Activated CD8-positive, alpha-beta memory T cell treated with anti-CD3 and anti-CD28 coated beads for 1 hour (primary cell): ENCODE measurements at places on chromosomes 7 and 10.

DNA sequence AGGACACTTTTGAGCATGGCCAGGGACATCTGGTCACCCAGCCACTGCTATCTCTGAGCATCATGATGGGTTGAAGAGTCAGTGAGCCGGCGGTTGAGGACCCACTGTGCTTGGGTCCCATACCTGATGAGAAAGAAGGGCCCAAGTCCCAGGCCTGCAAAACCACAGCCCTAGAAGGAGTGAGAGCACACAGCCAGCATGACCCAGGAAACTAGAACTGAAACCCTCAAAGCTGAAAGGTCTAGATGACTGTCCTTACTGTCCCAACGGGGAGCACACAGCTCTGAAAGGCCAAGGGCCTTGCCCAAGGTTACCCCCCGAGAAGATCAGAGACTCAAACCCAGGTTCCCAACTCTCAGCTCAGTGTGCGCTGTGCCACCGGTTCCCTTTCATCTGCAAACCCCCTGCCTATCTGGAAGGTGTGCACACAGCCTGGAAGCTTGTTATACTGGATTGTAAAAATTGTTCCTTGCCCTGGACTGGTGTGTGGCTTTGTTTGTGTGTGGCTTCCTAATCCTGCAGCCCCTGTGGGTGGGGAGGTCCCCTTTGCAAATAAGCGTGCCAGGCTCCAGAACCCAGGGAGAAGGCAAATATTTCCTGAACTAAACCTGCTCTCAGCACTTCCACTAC lies 22.6 kb upstream of the PSAP start:
- DNase-seq, result no peak

GRCh38 chr7:112022128-112022527 lies 184.1 kb downstream of the DOCK4 start:
- no peak for DNase-seq

GRCh38 chr10:128001363-128001745 lies 94.5 kb downstream of the PTPRE start:
- DNase-seq, result no peak

DNA sequence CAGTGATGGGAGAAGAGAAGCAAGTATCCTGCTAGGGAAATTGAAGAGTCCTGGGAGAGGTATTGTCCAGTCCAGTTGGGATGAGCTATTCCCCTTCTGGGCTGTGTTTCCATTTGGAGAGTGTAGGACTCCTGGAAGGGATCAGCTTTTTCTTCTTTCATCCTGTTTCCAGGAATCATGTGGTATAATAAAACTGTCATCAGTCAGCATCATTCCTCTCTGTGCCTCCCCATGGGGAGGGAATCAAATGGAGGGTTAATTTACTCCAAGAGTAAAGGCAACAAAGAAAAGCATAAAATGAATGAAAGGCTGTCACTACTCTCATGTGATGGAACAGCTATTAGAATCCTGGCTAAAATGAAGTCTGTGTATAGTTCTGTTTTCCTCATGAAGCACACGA lies 429.9 kb downstream of the SORCS3 start:
- no peak for DNase-seq

DNA sequence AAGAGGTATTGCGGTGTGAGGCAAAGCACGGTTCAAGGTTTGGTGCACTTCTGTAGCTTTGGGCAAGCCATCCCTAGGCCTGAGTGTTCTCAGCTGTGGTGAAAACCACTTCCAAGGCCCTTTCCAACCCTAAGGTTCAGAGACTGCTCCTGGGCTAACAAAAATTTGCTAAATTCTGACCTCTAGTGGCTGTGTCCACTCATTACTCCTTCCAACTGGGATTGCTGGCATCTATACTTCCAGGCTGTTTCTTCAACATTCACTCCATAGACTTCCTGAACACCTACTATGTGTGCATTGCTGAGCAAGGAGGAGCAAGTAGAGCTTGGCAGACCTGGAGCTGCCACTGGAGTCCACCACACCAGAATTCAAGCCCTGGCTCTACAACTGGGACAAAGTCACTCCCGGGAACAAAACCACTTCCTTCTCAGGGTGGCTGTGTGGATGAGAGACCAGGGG lies 29.3 kb upstream of the SH3PXD2A start:
- DNase-seq, result no peak

- no peak for DNase-seq
Observed at GRCh38 chr10:69229616-69229916, 9.4 kb downstream of the HKDC1 start.

DNA sequence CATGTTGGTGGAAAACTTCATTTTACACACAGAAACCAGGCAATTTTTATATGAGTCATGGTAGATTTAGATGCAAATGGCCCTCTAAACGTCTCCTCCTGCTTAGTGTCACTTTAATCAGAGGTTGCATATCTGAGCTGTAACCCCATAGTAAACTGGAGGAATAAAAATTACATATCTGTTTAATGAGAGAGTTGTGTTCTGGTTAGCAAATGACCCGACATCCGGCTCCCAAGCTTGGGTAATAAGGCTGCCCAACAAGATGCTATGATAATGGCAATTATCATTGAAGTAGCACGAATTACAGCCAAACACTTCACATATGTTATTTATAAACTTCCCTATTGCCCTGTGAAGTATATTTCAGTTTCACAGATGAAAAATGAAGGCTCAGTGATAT lies 10.6 kb upstream of the ADAM12 start:
- DNase-seq, result no peak

- no peak for DNase-seq
Observed at GRCh38 chr10:113345826-113346624, 206.8 kb upstream of the HABP2 start.

- DNase-seq, result no peak
Observed at GRCh38 chr7:135745703-135746312, 2.8 kb downstream of the FAM180A start.

- DNase-seq, result no peak
Observed at GRCh38 chr10:124428207-124428777, 9.6 kb upstream of the OAT start.

- no peak for DNase-seq
Observed at GRCh38 chr7:69295977-69296376, 302.3 kb upstream of the AUTS2 start.

- peak; percentile 27 for DNase-seq
Observed at GRCh38 chr10:110671788-110672579, 27.8 kb downstream of the RBM20 start.

GRCh38 chr10:31374146-31374696 lies 55.2 kb downstream of the ZEB1 start:
- no peak for DNase-seq

- no peak for DNase-seq
Observed at GRCh38 chr10:114957673-114958072, 19.7 kb downstream of the TRUB1 start.

- no peak for DNase-seq
Observed at GRCh38 chr7:124155432-124156022, 122.7 kb upstream of the TMEM229A start.

DNA sequence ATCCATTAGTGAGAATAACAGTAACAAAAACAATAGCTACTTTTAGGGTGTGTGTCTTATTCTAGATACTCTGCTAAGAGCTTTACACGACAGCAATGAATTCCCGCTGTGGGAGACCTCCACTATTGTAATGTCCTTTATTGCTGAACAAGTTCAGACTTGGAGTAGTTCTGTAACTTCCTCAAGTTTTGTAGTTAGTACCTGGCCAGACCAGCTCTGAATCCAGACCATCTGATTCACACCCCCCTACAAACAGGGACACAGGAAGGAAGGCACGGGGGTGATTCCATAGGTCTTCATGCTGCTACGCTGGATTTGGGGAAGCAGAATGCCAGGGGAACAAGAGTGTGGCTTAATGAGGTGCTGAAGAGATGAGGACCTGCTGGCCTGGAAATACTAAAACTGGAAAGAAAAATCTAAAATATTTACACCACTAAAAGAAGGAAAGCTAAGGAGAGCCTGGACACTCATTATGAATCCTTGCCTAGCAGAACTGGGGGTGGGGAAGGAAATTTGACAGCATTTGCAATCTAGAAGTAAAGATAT lies 194.6 kb upstream of the TMEM72 start:
- DNase-seq, result no peak

GRCh38 chr7:106448992-106449859 lies 164.4 kb upstream of the NAMPT start:
- DNase-seq, result no peak

DNA sequence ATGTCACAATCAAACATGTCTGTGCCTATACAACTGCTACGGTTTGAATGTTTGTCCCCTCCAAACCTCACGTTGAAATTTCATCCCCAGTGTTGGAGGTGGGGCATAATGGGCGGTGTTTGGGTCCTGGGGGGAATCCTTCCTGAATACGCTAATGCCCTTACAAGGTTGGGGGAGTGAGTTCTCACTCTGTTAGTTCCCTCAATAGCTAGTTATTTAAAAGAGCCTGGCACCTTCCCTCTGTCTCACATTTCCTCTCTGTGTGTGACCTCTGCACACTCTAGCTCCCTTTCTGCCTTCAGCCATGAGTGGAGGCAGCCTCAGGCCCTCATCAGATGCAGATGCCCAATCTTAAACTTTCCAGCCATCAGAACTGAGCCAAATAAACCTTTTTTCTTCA lies 129.5 kb downstream of the GRM8 start:
- no peak for DNase-seq

DNA sequence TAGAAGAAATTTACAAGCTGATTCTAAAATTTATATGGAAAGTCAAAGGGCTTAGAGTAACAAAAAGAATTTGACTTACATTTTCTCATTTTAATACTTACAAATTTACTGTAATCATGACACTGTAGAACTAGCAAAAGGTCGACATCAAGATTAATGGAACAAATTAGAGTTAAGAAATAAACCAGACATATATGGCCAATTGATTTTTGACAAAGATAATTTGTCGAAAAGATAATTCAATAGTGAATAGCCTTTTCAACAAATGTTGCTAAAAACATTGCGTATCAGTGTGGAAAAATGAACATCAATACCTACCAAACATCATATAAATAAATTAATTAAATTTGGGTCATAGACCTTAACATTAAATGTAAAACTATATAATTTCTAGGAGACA lies 955.5 kb upstream of the AUTS2 start:
- no peak for DNase-seq

DNA sequence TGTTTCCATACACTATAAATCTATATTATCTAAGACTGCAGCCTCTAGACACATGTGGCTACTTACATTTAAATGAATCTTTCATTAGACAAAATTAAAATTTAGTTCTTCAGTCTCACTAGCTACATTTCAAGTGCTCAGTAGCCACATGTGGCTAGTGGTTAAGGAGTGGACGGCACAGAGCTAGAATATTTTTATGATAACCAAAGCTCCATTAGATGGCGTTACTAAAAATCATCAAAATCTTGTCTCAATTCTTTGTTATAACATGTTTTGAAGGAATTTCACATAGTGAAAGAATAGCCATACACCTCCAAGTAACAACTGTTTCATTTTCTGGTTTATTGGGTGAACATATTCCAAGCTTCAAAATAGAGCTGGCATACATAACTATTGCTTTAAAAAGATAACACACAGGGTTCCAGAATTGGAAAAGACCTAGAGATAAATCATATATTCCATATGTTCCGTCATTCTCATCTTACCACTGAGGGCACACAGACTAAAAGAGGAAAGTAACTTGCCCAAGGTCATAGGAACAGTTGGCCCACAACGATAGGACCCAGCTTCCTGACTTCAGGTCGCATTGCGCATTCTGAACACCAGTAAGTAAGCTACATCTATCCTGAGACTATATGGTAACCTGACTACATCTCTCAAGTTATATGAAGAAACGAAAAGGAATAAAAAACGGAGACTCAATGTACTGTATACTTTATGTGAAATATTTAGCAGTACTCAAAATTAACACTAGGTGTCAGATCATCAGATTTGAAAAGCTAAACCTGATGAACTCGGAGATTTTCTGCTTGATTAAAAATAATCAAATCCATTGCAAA lies 66.6 kb downstream of the CAV1 start:
- DNase-seq, result no peak

GRCh38 chr10:3530783-3531645 lies 254.0 kb downstream of the KLF6 start:
- no peak for DNase-seq

- DNase-seq, result no peak
Observed at GRCh38 chr7:33986951-33987947, 81.9 kb downstream of the BMPER start.

DNA sequence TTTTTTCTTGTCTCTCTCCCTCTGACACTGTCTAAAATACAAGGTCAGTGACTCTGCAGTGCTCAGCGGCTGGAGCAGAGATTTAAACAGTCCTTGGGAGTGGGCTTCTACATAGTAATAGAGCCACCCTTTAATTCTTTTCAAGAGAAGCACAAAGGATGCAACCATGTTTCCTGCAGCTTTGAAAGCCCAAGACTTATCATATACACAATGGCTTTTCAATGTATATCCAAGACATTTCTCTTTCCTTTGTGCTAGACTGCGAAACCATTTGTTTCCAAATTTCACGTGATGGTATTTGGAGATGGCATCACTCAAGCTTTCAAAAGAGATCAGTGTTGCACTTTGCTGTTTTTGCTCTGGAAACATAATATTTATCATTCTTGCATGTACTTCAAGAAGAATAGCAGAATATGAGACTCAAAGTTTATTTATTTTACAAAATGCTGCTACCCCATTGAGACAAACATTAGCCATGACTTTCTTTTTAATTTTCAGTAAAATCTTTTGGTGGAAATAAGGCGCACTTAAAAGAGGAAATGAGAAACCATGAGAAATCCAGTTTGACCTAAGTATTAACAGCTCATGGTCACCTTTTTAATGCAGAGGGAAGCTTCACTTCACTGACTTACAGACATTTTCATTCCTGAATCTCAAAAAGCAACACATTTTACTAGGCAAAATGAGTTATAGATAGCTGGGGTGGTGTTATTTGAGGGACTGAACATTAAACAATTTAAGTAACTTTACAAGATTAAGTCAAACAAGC lies 76.6 kb downstream of the SEMA3C start:
- DNase-seq, result no peak

DNA sequence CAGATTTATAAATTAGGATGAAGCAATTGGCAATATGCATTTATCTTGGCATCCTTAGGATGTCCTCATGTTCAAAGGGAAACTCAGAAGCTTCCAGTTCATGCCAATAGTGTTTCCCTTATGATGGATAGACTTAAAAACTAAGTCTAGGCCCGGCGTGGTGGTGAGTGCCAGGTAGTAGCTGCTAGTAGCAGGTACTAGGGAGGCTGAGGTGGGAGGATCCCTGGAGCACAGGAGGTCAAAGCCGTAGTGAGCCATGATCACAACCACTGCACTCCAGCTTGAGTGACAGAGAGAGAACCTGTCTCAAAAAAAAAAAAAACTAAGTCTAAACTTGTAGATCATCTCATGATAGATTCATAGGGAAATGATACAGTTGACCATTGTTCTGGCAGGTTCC lies 115.0 kb downstream of the DOCK1 start:
- no peak for DNase-seq

DNA sequence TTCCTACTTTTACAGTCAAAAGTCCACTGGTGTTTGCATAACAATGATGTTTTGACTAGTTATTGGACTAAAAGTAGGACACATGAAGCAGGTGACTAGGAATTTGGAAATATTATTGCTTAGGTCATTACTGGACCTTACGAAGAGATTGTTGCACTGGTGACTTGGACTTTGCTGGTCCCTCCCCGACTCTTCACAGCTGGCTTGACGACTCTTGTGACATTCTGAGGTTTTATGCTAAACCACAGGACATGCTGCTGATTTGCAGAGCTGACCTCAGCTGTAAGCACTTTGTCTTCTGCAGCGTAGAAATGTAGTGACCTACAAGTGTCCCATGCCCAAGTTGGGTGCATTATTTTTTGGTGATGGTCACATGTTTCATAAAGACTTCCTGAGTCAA lies 21.9 kb downstream of the PCBD1 start:
- no peak for DNase-seq
